ENCODE measurements at places on chromosomes 1 and 21. TPM values are rescaled to one million over a fixed set of nuclear protein-coding genes. Genes with fewer than 3 reads are reported as not detected.

MXRA8 gene
- 0.25 TPM for total RNA-seq

SPRR2A gene
- total RNA-seq = not detected

RAB3B gene
- total RNA-seq = not detected

RAD54L gene
- 33.3 TPM for total RNA-seq

BNIPL gene
- 2.6 TPM for total RNA-seq

GBP6 gene
- 4.2 TPM for total RNA-seq

IFNAR1 gene
- total RNA-seq = 34.7 TPM

NBPF9 gene
- 34.5 TPM for total RNA-seq

C1orf94 gene
- not detected for total RNA-seq

S100B gene
- total RNA-seq = 0.49 TPM

ATP5IF1 gene
- 148 TPM for total RNA-seq

CORT gene
- not detected for total RNA-seq

CELA3B gene
- not detected for total RNA-seq

SPRR5 gene
- not detected for total RNA-seq

CYP4A11 gene
- not detected for total RNA-seq

CD84 gene
- 25.4 TPM for total RNA-seq

B3GALT5 gene
- total RNA-seq = not detected

PDPN gene
- not detected for total RNA-seq

SERTAD4 gene
- not detected for total RNA-seq

GSTM2 gene
- total RNA-seq = 52.0 TPM

SYCP1 gene
- total RNA-seq = not detected

AK5 gene
- total RNA-seq = 0.93 TPM

GJC2 gene
- 1.0 TPM for total RNA-seq

FCRLB gene
- total RNA-seq = 0.20 TPM

CYP4Z1 gene
- not detected for total RNA-seq

THEM5 gene
- total RNA-seq = not detected

TARS2 gene
- 38.0 TPM for total RNA-seq

CYYR1 gene
- not detected for total RNA-seq

RPS27 gene
- 1,866 TPM for total RNA-seq

PRXL2B gene
- 37.4 TPM for total RNA-seq

SDF4 gene
- 161 TPM for total RNA-seq

ATP6V1G3 gene
- not detected for total RNA-seq

LCE1E gene
- not detected for total RNA-seq

C1orf21 gene
- total RNA-seq = 5.8 TPM
